T-helper 17 cell (primary cell): ENCODE measurements at places on chromosomes 11 and 22.

- no peaks in the 10 kb centered on the region for H3K4me1 ChIP-seq
- H3K36me3 ChIP-seq, result no peaks in the 10 kb centered on the region
- peaks cover 6% of the 10 kb centered on the region for H3K27me3 ChIP-seq
- H3K4me3 ChIP-seq, result no peak overlapping the region
- no peak overlapping the region for H3K27ac ChIP-seq
Measured at GRCh38 chr11:83436855-83437254, 150.7 kb upstream of the CCDC90B start.

DNA sequence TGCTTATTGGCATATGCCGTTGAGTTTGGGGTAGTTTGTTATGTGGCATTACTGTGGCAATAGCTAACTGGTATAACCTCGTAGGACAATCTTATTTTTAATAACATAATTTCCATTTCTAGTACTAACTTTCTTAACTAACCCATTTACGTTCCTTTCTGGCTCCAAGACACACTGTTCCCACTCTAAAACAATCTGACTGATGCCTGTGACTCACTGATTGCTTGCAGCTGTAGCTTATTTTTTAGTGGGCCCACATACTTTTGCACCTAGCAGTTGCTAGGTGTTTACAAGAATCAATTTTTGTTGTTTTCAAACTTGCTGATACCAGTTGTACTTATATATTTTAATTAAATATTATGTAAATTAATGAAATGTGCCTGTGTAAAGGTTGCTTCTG lies 52.2 kb downstream of the FAT3 start:
- no peaks in the 10 kb centered on the region for H3K27me3 ChIP-seq
- H3K4me1 ChIP-seq, result no peaks in the 10 kb centered on the region
- H3K27ac ChIP-seq, result no peak overlapping the region

DNA sequence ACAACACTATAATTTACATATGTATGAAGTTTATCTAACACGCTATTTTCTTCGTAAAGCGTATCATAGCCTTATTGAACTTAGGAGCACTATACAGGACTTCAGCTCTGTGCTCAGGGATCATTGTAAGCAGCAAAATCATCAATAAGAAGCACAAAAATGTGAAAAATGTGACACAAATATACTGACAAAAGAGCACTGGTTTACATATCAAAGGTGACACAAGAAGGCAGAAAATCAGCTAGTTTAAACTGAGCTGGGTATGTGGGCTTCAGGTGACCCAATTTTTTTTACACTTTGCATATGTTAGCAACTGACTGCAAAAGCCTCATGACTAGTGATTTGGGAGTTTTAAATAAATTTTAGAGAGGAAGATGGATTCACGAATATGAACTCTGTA lies 215.2 kb upstream of the CHORDC1 start:
- no peak overlapping the region for H3K4me3 ChIP-seq
- no peaks in the 10 kb centered on the region for H3K36me3 ChIP-seq
- H3K27ac ChIP-seq, result no peak overlapping the region
- H3K4me1 ChIP-seq, result no peaks in the 10 kb centered on the region

DNA sequence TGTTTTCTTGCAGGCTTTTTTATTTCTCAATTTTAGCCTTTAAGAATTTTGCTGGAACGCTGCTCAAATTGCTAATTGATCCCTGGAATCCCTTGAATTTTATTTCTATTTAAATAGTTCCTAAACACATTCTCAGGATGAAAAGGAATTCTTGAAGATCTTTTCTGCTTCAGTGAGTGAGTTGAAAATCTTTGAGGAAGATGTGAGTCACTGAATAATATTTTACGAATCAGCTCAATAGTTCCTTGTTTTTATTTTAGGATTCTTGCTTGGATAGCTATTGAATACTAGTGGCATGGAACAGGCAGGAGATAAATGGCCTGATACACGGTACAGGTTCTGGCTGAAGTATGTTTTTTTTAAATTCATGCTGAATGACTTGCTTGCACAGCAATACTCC lies 194.6 kb upstream of the CCDC90B start:
- H3K36me3 ChIP-seq, result no peaks in the 10 kb centered on the region
- no peaks in the 10 kb centered on the region for H3K4me1 ChIP-seq
- H3K27me3 ChIP-seq, result peaks cover 27% of the 10 kb centered on the region
- H3K27ac ChIP-seq, result no peak overlapping the region
- no peak for DNase-seq
- H3K4me3 ChIP-seq, result no peak overlapping the region

GRCh38 chr22:47036352-47036751 lies 273.9 kb downstream of the TBC1D22A start:
- H3K4me3 ChIP-seq, result no peak overlapping the region
- peaks cover 14% of the 10 kb centered on the region for H3K4me1 ChIP-seq
- H3K27ac ChIP-seq, result no peak overlapping the region

- no peak overlapping the region for H3K4me3 ChIP-seq
- H3K36me3 ChIP-seq, result peaks cover 2% of the 10 kb centered on the region
- no peak for DNase-seq
- H3K27ac ChIP-seq, result no peak overlapping the region
- H3K4me1 ChIP-seq, result no peaks in the 10 kb centered on the region
- H3K27me3 ChIP-seq, result peaks cover 37% of the 10 kb centered on the region
Measured at GRCh38 chr11:69992943-69993694, 85.0 kb upstream of the ANO1 start.

- DNase-seq, result no peak
- H3K27me3 ChIP-seq, result peaks cover 14% of the 10 kb centered on the region
- H3K4me1 ChIP-seq, result no peaks in the 10 kb centered on the region
- H3K36me3 ChIP-seq, result no peaks in the 10 kb centered on the region
- no peak overlapping the region for H3K4me3 ChIP-seq
Measured at GRCh38 chr11:126879516-126879915, 121.1 kb downstream of the KIRREL3 start.

- peaks cover 24% of the 10 kb centered on the region for H3K4me1 ChIP-seq
- H3K27ac ChIP-seq, result peak overlapping the region; percentile 97
- no peaks in the 10 kb centered on the region for H3K36me3 ChIP-seq
- DNase-seq, result peak; percentile 93
Measured at GRCh38 chr22:36454916-36455570, 26.4 kb downstream of the TXN2 start.

DNA sequence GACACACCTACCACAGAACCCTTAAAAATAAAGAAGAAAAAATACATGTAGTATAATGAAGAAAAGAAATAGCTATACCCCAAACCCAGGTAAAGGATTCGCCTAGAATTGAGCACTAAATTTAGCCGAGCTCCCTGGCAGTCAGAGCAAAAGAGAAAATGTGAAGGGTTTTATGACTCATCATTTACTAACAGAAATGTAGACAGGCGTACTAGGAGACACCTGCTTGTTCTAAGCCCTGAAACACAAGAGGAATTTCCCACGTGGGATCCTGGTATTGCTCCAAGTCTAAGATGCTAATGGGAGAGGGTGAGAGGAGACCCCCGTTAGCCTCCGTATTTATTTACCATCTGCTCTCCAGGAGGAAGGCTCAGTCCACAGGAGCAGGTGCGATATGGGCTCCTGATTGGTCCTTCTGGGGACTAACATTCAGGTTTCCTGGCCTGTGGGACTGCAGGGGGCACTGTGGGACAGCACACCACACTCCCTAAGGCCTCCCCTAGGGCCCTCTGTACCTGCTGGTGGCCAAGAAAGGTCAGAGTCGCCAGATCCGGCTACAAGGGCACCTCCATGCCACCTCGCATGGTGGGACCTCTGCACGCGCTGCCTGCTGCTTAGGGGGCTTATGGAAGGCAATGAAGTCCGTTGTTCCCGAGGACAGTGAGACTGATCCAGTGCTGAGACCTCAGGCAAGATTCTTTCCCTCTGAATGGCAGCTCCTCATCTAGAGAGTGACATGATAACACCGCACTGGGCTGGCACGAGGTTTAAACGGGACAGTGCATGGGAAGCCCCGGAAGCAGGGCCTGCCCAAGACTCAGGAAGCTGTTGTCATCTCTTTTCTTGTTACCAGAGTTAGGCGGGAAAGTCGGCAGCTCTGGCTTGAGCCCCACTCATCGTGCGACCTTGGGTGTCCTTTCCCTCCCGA lies 25.8 kb downstream of the KCNC1 start:
- H3K4me1 ChIP-seq, result peaks cover 3% of the 10 kb centered on the region
- no peak for DNase-seq
- no peak overlapping the region for H3K27ac ChIP-seq

DNA sequence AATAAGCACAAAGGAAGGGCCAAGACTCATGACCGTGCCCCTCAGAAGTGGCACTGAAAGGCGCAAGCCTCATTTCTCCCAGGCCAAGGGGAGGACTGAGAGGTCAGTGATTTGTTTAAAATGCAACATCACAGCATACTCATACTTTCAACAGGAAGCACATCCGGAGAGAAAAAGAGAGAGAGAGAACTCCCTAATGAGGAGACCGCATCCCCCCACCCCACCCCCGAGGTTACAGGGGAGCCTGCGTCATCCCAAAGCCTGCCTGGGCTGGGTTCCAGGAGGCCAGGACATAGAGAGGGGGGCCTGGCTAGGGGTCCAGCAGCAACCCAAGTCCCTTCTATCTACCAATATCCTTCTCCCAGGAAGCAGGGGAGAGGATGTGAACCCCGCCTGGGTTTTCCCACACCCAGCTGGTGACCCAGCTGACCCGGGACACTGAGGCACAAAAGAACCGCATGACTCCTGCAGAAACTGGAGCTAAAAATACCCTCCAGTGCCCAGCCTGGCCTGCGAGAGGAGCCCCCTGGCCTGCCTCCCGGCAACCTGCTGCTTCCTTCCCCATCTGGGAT lies 3.8 kb downstream of the CSNK1E start:
- peak overlapping the region; percentile 66 for H3K4me3 ChIP-seq
- H3K27me3 ChIP-seq, result no peaks in the 10 kb centered on the region
- H3K27ac ChIP-seq, result peak overlapping the region; percentile 95
- no peak for DNase-seq
- no peaks in the 10 kb centered on the region for H3K36me3 ChIP-seq

DNA sequence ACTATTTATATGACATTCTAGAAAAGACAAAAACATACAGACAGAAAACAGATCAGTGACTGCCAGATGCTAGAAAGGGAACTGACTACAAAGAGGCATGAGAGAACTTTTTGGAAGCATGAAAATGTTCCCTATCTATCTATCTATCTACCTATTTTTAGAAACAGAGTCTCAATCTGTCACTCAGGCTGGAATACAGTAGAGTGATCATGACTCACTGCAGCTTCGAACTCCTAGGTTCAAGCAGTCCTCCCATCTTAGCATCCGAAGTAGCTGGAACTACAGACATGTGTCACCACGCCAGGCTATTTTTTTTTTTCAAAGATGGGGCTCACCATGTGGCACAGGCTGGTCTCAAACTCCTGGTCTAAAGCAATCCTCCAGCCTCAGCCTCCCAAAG lies 6.9 kb downstream of the SBF2 start:
- H3K36me3 ChIP-seq, result peaks cover 2% of the 10 kb centered on the region
- DNase-seq, result no peak
- H3K27me3 ChIP-seq, result peaks cover 14% of the 10 kb centered on the region
- H3K4me3 ChIP-seq, result no peak overlapping the region
- H3K27ac ChIP-seq, result no peak overlapping the region
- peaks cover 25% of the 10 kb centered on the region for H3K4me1 ChIP-seq

DNA sequence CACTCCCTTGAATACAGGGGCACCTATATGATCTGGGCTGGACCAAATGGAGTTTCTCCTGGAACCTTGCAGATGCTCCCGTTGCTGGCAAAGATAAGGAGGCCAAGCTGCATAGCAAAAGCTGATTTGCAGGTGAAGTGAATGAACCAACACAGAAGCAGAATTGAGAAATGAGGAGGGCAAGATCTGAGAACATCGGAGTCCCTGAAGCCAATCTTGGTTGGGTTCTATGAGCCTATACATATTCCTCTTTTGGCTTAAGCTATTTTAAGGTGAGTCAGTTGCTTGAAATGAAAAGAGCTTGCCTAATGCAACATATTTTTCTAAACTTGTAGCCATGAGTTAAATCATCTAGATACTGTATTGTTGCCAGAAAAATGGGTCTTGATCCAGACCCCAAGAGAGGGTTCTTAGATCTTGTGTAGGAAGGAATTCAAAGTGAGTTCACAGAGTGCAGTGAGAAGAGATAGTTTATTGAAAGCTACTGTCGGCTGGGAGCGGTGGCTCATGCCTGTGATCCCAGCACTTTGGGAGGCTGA lies 23.5 kb downstream of the WEE1 start:
- no peak overlapping the region for H3K27ac ChIP-seq
- peaks cover 20% of the 10 kb centered on the region for H3K4me1 ChIP-seq
- peaks cover 4% of the 10 kb centered on the region for H3K36me3 ChIP-seq

GRCh38 chr11:116829525-116830183 lies at the start of gene APOC3:
TSS of gene APOC3 (plus strand) at chr11:116829907. CDS start at chr11:116830583, 676 bp downstream.
- no peak for DNase-seq
- no peaks in the 10 kb centered on the region for H3K27me3 ChIP-seq
- no peaks in the 10 kb centered on the region for H3K36me3 ChIP-seq
- no peak within 1 kb of the TSS for H3K4me3 ChIP-seq
- no peak within 1 kb of the TSS for H3K27ac ChIP-seq
- peaks cover under 1% of the 10 kb centered on the region for H3K4me1 ChIP-seq

GRCh38 chr11:11416917-11417316 lies 63.9 kb upstream of the CSNK2A3 start:
- no peaks in the 10 kb centered on the region for H3K36me3 ChIP-seq
- peaks cover 65% of the 10 kb centered on the region for H3K27me3 ChIP-seq
- peaks cover 7% of the 10 kb centered on the region for H3K4me1 ChIP-seq
- no peak for DNase-seq

- H3K36me3 ChIP-seq, result no peaks in the 10 kb centered on the region
- H3K27ac ChIP-seq, result no peak overlapping the region
- no peak for DNase-seq
- no peaks in the 10 kb centered on the region for H3K4me1 ChIP-seq
- no peak overlapping the region for H3K4me3 ChIP-seq
Measured at GRCh38 chr11:78654071-78654470, 79.4 kb upstream of the NARS2 start.

- peaks cover 2% of the 10 kb centered on the region for H3K4me1 ChIP-seq
- no peaks in the 10 kb centered on the region for H3K36me3 ChIP-seq
- H3K27me3 ChIP-seq, result no peaks in the 10 kb centered on the region
- H3K4me3 ChIP-seq, result no peak overlapping the region
- no peak for DNase-seq
- no peak overlapping the region for H3K27ac ChIP-seq
Measured at GRCh38 chr11:28058333-28058732, 49.6 kb downstream of the KIF18A start.

GRCh38 chr11:57547854-57548377 lies 10.5 kb downstream of the SMTNL1 start:
- peaks cover 2% of the 10 kb centered on the region for H3K36me3 ChIP-seq

GRCh38 chr22:23227380-23227779 lies 47.1 kb downstream of the BCR start:
- peaks cover 10% of the 10 kb centered on the region for H3K36me3 ChIP-seq
- no peak overlapping the region for H3K27ac ChIP-seq
- H3K27me3 ChIP-seq, result no peaks in the 10 kb centered on the region

GRCh38 chr11:28616160-28616965 lies 508.2 kb downstream of the METTL15 start:
- no peak for DNase-seq
- H3K4me1 ChIP-seq, result no peaks in the 10 kb centered on the region
- no peaks in the 10 kb centered on the region for H3K36me3 ChIP-seq
- H3K27me3 ChIP-seq, result no peaks in the 10 kb centered on the region
- no peak overlapping the region for H3K27ac ChIP-seq
- H3K4me3 ChIP-seq, result no peak overlapping the region

- DNase-seq, result no peak
- no peak overlapping the region for H3K4me3 ChIP-seq
- H3K27me3 ChIP-seq, result peaks cover under 1% of the 10 kb centered on the region
- no peak overlapping the region for H3K27ac ChIP-seq
- H3K4me1 ChIP-seq, result no peaks in the 10 kb centered on the region
Measured at GRCh38 chr11:102553835-102554282, 23.3 kb upstream of the MMP7 start.
